RPMI7951 (cell line): ENCODE measurements at places on chromosomes 5 and 9. TPM values are rescaled to one million over a fixed set of nuclear protein-coding genes. Genes with fewer than 3 reads are reported as not detected.

- DNase-seq: no peak
Observed at GRCh38 chr9:75998096-75998780, 107.8 kb downstream of the PCSK5 start.

Gene WDR41
- 129 and 141 TPM in 2 replicates for total RNA-seq

GRCh38 chr9:130630506-130631330, 33.7 kb upstream of the PRDM12 start:
- no peak for DNase-seq

GRCh38 chr9:7921545-7922197, 122.1 kb upstream of the DMAC1 start:
- no peak for DNase-seq

Gene LIFR
- 5.5 and 7.8 TPM in 2 replicates for total RNA-seq

Gene PCDHB13
- total RNA-seq: 2.5 and 2.6 TPM in 2 replicates

DNA sequence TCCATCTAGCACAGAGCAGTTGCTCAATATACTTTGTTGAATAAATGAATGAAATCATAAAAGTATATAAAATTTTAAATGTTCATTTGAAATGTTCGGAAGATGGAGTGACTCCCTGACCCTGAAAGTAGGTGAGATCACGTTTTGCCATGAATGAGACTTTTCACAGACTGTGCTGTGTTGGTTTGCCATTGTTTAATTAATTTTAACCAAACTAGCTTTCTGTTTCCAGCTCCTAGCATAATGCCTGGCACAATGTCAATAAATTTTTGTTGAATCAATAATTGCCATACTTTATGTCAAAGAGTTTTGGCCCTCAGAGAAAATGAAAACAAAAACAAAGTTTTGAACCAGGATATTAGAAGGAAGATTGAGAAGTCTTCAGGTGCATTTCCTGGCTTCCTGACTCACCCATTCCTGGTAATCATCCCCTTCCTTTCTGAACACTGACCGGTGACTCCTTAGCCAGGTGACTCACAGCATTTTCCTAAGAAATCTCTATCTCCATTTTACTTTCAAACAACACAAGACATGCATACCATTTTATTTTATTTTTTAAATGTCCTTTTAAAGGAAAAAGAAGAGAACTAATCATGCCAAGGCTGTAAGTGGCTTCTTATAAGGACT, 15.1 kb downstream of the SLC28A3 start:
- DNase-seq: no peak

- DNase-seq: no peak
Observed at GRCh38 chr5:137616046-137616445, 116.9 kb upstream of the SPOCK1 start.

GRCh38 chr5:151284392-151284967, 19.1 kb downstream of the SLC36A3 start:
- DNase-seq: no peak

Gene BHMT2
- total RNA-seq: not detected in 2 replicates

Gene F2RL2
- total RNA-seq: 18.7 and 24.2 TPM in 2 replicates

Gene IL4
- total RNA-seq: not detected in 2 replicates

Gene FBP2
- total RNA-seq: not detected in 2 replicates

Gene TNFSF15
- total RNA-seq: 0.24 and 0.49 TPM in 2 replicates

Gene GZMA
- total RNA-seq: not detected in 2 replicates

DNA sequence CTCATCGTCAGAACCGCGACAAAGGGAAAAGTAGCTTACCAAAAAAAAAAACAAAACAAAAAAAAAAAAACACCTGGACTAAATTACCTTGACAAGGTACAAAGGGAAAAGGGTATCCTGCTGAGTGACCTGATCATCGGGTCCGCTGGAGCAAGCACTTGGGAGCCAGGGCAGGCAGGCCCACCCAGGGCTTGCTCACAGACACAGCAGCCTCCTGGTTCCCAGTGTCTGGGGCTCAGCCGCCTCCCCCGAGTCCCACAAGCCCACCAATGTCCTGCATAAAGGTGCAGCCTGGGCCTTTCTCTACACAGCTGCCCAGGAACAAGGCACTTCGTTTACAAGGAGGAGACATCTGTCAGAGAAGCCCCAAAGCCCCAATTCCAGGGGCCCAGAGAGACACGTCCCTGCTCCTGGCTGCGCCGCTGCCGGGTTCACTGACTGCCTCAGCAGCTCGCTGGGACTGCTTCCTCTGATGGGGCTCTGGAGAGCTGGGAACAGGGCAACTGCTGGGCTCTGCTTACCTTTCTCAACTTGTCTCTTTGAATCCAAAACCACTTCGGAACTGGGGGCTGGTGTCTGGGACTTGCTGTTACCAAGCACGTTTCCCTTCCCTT, 63.4 kb downstream of the GOLM1 start:
- DNase-seq: no peak

Gene GARIN3
- not detected in 2 replicates for total RNA-seq

Gene NR6A1
- 0.29 and 1.4 TPM in 2 replicates for total RNA-seq

DNA sequence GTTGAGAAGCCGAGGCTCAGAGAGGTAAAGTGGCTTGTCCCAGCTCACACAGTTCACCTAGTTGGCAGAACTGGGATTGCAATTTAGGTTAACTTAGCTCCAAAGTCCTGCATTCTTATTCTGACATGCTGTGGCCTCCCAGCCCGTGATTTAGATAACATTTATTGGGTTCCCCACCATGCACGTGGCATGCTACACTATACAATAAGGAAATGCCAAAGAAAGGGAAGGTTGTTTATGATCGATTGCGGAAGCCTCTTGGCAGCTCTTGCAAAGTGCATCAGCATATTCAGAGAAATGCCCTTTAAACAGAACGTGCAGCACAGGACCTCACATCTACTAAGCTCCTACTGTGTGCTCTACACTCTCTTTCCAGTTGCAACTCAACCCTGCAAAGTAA, 3.2 kb downstream of the NEURL1B start:
- DNase-seq: no peak

DNA sequence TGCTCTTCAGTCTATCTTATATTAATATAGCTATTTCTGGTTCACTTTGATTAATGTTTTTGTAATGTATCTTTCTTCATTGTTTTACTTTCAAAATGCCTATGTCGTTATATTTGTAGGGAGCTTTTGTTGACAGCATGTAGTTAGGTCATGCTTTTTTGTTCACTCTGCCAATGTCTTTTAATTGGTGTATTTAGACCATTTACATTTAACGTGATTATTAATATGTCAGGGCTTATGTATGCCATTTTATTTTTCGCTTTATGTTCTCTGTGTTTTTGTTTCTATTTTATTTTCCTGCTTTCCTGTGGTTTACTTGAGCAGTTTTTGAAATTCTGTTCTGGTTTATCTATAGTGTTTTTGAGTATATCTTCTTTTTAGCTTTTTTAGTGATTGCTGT, 10.8 kb downstream of the GARIN3 start:
- DNase-seq: no peak

Gene CDKN2B-AS1
- 7.0 and 7.7 TPM in 2 replicates for total RNA-seq

DNA sequence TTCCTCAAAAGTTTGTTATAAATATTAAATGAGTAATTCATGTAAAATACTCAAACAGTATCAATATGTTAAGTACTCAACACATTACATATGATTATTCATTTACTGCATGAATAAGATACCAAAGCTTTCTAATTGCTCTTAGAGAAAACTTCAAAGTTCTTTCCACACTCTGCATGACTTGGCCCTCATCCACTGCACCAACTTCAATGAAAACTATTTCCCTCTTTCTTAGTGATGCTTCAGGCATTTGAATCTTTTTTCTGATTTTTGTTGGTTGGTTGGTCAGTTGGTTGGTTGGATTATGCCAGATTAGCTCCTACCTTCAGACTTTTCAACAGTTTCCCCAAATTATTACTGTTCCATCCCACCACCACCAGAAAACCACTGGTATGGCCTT, 314.7 kb upstream of the RGMB start:
- no peak for DNase-seq

GRCh38 chr5:100827481-100827889, 75.6 kb downstream of the ST8SIA4 start:
- DNase-seq: peak; percentile 37

- no peak for DNase-seq
Observed at GRCh38 chr9:128390150-128390812, 19.1 kb downstream of the URM1 start.

GRCh38 chr9:136220017-136220729, 15.2 kb upstream of the LHX3 start:
- DNase-seq: peak; percentile 67

- DNase-seq: peak; percentile 58
Observed at GRCh38 chr5:26482810-26483375, 555.5 kb downstream of the CDH9 start.

GRCh38 chr5:143101121-143101520, 302.4 kb downstream of the NR3C1 start:
- no peak for DNase-seq

DNA sequence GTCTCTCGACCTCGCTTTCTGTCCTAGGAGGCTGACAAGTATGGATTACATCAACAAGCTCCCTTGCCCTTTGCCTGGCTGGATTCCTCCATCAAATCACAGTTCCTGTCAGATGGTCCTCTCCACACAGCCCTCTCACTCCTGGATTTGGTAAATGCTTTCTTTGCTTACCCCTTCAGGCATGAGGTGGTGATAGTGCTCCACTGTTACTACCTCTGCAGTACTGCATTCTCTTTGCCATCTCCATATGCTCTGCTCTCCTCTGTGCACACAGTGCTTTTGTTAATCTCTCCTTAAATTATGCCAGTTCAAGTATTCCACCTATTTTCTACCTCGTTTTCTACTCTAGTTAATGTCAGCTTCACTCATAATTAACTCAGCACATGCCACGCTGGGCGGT, 279.2 kb downstream of the DMAC1 start:
- no peak for DNase-seq

DNA sequence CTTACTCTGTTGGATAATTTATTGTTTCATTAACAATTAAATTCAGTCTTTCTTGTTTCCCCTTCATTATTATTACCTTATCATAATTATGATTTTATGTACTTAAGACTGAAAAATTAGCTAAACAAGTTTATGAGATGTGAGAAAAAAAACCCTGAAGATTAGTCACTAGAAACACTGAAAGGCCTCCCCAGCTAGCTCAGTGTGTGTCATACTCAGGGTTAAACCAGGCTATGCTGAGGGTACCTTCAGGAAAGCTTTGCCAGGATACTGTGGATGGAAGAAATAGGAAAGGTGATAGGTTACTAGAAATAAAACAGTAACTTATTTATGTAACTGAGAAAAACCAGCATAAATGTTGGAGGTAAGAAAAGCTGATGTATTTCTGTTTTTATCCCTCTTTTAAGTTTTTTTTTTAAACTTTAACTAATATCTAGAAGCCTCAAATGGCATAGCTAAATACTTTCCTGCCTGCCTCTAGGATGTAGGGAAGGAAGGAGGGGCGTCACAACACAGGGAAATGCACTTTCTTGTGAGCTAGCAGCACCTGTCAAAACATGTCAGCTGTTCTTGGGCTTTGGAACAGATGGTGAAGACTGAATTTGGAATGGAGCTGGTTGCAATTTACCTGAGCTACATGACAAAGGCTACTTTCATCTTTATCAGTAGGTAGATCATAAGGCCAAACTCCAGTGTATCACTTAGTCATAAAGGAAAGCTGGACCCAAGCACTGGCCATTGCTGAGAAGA, 24.2 kb downstream of the NMRK1 start:
- DNase-seq: no peak

Gene SRD5A1
- total RNA-seq: 22.5 and 23.4 TPM in 2 replicates

DNA sequence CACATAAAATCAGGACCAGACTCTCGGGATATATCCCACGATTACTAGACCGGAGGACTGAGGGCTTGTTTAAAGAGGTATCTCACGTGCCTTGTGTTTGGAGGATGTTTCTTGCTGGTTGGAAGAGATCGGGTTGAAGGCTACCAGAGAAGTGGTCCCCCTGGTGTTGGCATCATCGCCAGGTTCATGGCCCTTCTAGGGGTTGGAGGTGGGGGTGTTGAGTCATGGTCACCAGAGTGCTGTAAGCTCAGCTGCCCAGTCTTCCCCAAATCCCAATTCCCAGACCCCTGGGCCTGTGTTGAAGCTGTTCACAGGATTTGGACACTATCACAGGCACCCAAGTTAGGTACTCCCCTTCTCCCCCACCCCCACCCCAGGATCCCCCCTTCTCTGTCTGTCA, 29.1 kb upstream of the PRDM12 start:
- DNase-seq: no peak

- no peak for DNase-seq
Observed at GRCh38 chr5:80565330-80565729, 4.8 kb downstream of the ANKRD34B start.

Gene ENHO
- 0.29 and 0.48 TPM in 2 replicates for total RNA-seq

DNA sequence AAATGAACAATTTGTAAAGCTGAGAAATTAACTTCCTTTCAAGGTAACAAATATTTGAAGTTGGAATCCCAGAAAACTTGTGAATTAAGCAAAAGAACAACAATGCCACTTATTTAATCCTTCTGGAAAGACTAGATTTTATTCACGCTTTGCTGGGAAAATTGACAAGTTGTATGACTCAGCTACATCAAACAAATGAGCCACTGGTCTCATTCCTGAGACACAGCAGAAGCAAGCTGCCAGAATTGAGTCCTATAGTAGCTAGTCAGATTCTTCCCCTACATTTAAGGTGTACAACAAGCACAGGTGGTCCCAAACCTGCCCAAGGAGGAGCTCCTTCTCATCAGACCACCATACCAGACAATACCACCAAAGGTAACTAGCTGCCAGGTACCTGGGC, 280.7 kb downstream of the SPOCK1 start:
- peak; percentile 65 for DNase-seq

DNA sequence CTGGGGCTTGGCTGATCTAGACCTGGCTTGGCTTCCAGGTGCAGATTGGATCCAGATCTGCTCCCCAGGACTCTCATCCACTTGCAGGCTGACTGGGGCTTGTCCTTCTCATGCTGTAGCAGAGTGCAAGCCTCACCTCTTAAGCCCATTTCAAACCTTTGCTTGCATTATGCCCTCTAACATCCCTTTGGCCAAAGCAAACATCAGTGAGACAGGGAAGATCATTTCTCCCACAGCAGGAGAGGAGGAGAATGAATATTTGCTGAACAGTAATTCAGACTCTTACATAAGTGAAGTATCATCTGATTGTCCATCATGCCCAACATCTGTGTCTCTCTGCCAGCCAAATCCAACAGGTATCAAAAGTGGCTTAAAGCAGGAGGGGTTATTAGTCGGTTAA, 194.9 kb downstream of the C9orf152 start:
- DNase-seq: no peak

GRCh38 chr5:41270423-41271251, 57.3 kb upstream of the C6 start:
- peak; percentile 46 for DNase-seq

Gene ADAMTSL2
- 6.6 and 9.7 TPM in 2 replicates for total RNA-seq

- DNase-seq: peak; percentile 53
Observed at GRCh38 chr9:83622939-83623678, at the start of gene IDNK. Gene IDNK (plus strand): TSS chr9:83623143. CDS start chr9:83623172, 29 bp downstream.

Gene PIP5KL1
- 0.24 and 1.2 TPM in 2 replicates for total RNA-seq

Gene CCDC69
- total RNA-seq: 0.78 and 1.3 TPM in 2 replicates

DNA sequence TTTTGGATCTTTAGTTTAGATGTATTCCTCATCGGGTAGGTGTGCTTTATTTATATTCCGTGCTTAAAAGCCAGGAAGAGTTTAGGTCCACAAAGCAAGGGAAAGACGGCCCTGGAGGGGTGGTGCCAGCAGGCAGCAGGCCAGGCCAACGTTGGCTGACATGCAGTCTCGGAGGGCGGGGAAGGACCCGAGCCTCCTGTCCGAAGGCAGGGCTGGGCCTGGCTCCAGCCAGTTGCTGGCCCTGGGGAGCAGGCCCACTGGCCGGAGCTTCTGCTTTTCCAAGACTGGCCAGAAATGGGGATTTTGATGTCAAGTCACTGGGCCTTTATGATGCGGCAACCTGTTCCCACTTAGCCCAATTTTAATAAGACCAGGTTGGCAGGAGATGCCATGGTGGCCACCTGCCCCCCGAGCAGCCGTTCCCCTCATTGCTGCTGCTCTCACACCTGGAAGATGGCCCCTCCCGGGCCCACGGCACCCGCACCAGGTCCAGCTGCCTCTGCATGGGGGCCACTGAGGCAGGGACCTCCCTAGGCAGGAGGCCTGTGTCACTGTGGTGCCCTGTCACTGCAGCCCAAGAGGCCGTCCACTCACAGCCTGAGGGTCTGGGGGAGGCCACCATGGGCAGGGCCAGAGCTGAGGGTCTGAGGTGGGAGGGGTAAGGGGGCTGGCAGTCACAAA, 23.2 kb downstream of the LPCAT1 start:
- no peak for DNase-seq
